ENCODE measurements at places on chromosomes 12 and 14.

GRCh38 chr14:56808383-56809269 is 1.7 kb downstream of the OTX2 start:
- DNase-seq: no peak

DNA sequence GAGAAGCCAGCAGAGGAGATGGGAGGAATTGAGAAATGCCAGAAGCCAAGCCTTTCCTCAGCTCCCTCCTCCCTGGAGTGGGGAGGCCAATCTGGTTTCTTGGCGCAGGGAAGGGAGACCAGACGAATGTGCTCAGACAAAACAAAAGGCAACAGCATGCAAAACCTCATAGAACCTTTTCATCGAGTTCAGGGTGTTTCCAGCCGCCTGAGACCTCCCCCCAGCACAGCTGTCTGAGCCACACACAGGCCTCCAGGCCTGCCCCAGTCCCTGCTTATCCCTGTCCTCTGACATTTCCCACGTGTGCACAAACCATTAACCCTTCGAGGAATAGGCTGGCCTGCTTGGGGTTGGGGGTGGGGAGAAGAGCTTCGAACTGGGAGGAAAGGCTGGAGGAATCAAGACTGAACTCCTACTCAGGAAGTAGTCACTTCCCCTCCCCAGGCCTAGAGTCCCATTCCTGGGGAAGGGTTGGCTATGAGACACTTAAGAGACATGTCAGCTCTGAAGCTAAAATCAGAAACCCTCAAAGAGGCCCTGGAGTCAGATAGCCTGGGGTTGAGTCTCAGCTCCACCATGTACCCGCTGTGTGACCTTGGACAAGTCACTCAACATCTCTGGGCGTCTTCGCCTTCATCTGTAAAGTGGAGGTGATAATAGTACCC is 10.7 kb downstream of the TBX3 start:
- no peak for DNase-seq

DNA sequence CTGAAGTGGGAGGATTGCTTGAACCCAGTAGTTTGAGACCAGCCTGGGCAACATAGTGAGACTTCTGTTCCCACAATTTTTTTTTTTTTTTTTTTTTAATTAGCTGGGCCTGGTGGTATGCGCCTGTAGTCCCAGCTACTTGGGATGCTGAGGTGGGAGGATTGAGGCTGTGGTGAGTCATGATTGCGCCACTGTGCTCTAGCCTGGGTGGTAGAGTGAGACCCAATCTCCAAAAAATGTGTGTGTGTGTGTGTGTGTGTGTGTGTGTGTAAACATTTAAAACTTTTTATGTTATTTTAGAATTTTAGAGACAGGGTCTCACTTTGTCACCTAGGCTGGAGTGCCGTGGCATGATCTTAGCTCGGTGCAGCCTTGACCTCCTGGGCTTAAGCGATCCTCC is 6.8 kb downstream of the PPP1R36 start:
- DNase-seq: no peak

- no peak for DNase-seq
Measured at GRCh38 chr14:63895510-63895909, 42.7 kb downstream of the SYNE2 start.

DNA sequence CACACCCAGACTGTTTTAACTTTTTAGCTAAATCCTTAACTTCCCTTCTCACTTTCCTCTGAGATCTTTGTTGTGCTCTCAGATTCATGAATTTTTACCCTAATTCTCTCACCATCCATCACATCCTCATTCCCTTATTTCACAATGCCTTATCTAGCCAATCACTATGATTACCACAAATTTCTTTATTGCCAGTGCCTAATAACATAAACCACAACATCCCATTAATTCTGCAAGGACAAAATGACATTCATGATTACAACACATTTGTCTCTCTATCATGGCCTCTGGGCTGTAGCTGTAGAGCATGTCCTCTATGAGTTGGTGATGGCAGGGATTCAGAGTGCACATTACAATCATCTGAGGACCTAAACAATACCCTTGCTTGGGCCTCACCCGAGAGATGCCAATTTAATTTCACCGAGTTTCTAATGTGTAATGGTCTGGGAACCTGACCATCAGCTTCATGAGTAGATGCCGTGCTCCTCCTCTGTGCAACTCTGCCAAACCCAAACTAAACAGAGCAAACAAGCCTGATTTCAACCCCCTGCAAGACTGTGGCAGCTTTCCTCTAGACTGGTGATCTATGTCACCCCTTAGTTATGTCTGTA is 99.3 kb downstream of the SPTSSA start:
- DNase-seq: no peak

DNA sequence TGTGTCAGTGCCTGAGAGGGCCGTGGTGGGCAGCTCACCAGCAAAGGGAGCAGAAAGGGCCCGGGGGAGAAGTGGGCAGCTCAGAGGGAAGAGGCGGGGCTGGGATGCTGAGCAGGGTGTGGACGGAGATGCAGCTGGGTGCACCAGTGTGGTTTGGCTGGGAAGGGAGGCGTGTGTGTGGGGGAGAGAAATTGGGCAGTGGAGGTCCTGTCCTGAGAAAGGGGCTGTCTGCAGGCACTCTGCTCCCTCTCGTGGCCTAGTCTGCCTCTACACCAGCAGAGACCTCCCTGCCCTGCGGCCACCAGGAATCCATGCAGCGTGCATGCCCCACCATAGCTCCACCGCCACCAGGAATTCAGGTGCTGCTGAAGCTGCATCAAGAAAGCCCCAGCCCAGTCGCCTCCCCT is 6.4 kb downstream of the TMEM121 start:
- no peak for DNase-seq

DNA sequence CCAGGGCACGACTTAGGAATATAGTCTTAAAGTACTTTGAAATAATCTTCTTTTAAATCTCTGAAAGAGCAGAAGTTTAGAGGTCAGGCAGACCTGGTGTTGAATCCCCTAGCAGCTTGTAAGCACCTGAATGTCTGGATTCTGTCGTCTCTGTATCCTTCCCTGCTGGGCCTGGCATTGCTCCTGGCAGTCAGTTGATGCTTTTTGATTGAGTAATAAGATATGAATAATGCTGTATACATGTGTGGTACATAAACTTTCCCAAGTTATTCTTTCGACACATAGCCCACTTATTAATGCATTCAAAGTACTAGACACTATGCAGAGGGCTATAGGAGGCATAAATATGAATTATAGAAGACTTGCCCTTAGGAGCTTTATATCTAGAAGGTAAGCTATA is 31.4 kb downstream of the EVL start:
- DNase-seq: no peak

DNA sequence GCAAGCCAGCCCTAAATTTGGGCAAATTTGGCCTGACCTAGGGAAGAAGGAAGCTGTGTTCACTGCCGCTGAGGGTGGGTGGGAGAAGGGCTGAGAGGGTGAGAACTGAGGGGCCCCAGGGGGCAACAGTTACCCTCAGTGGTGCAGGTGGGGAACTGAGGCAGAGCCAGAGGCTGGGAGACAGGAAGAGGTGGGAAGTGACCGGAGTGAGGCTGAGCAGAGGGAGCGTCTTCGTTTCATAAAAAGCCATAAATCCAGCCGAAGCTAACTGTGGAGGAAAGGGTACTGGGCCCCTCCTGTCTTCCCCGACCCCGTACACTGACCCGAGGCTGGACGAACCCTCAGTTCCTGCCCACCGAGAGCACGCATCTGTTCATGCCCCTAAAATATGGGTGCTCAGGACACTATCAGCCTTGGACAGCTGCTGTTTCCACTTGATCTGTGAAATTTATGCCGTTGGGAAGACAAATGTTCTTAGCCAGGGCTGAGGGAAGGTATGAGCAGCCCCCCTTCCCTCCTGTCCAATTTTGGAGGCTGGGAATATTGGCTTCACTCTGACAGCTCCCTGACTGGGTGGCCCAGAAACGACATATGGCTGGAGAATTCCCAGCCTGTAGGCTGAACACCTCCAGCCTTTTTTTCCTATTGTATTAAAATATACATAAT is 116.5 kb downstream of the KIF26A start:
- no peak for DNase-seq

GRCh38 chr14:63933711-63934110 is 80.9 kb downstream of the SYNE2 start:
- no peak for DNase-seq

DNA sequence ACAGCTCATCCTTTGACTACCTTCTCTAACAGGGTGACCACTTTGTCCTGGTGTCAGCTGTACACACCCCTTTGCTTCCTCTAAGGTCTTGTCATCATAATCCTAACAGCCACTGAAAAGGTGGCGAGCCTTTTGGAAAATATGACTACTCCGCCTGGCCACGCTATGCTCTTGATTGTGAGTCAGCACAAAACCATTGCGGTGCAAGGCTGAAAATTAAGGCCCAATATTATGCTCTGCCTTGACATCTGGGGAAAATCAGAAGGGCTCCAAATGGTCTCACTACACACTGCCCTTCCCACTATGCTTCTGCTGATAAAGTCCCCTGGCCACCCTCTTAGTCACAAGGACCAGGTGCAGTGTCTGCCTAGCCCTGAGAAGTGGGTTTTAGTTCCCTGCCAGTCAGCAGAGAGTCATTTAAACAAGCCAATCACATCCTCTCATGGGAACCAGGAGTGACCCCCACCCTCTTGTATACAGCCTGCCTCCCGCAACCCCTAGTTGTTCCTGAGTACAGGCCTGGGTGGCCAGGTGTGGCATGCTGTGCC is 34.3 kb downstream of the FGD6 start:
- DNase-seq: no peak

DNA sequence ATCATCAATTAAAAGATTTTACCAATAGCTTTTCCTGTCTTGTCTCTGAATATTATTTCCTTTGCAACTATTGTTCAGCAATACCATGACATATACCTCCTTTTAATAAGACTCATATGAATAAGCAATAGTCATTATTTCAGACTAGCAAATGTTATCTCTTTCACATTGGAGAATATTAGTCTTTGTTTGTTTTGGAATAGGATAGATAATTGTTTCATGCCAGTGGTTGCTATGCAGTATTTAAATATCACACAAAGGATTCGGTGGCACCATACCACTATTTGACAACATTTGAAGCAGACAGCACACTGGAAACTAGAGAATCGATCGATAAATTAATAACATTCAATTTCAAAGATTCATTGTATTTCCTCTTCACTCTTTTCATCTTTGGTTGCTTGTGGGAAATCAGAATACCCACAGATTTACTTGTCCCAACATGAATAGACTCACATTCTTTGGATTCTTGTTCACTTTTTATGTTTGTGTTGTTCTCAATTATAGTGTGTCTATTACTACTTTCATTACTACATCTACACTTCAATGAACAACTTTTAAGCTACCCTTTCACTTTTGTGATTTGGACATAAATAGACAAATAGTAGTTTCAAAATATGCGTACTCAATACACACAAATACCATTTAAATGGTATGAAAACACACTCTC is 42.7 kb upstream of the TBPL2 start:
- no peak for DNase-seq

DNA sequence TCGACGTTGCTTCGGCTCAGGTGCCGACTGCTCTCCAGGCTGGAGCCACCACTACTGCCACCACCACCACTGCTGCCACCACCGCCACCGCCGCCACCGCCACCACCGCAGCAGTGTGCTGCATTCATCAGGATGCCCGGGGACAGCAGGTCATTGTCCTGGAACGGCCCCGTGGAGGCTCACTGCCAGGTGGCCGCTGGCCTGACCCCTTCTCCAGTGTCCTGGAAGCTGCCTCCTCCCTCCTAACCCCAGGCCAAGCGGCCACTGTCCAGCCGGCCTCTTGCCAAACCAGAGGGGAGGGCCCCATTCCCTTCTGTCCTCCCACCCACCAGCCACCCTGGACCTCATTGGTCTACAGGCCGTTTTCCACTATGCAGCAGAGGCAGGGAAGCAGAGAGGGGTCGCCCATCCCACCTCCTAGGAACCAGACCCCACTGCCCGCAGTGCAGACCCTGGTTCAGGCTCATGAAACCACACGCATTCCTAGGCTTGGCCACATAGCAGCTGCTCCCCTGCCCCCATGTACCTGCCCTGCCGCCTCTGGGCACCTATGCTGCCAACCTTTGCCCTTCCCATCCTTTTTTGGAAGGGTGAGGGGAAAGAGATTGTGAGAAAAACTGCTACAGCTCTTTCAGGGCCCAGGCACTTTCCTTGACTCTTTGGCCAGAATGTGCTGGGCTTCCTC is 15.2 kb downstream of the ARL6IP4 start:
- DNase-seq: no peak

DNA sequence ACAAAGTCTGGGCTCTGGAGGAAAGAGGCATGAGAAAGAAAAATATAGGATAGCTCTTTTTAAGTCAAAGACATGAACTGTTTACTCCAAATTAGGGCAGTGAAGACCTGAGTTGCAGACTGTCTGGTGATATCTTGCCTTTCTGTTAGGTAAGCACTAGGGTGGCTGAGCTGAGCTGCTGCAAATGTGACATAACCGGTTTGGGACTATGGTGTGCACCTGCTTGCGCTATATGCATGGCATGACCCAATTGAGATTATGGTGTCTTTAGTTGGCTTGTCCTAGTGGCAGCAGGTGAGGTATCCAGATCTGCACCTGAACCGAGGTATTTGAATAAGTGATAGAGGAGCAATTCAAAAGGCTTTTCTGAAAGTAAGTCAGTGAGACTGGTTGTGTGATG is 345.6 kb downstream of the APAF1 start:
- DNase-seq: no peak

GRCh38 chr12:21438643-21439042 is 1.2 kb downstream of the PYROXD1 start:
- DNase-seq: no peak

DNA sequence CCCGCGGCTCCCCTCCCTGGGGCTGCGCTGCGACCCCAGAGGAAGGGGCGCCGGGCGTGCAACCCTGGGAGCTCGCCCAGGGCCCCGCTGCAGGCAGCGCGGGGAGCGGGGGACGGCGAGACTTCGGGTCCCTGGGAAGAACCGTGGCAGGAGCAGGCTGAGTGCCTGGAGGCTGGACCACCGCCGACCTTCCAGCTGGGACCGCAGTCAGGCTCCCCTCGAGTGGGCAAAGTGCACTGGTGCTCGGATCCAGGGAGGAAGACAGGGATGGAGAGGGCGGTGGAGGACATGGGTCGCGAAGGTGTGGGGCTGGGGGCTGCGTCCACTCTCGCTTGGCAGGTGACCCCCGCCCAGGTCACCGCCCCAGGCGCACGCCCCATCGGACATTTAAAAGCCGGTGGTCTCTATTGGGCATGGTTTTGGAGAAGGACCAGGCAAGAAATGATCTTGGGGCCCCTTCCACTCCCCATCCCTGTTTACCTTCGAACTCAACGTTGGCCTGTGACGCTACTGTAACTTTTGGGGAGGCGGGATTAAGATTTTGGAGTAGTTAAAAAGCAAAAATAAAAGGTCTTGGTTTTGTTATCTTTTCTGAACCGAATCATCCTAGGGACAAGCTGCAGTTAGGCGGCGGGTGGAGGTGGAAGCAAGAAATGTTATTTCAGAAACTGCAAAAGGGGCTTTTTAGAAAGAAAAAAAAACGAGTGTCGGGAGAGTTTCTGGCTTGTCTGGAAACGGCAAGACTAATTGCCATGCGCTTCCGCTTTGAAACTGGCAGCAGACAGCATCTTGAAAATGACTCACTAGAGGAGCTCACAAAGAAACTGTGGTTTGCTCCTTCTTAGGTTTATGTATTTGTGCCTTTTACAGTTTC is 1.0 kb downstream of the ELK3 start:
- peak; percentile 69 for DNase-seq

- DNase-seq: no peak
Measured at GRCh38 chr12:62347922-62348650, 87.9 kb downstream of the USP15 start.

Measured in stimulated activated CD4-positive, alpha-beta T cell treated with anti-CD3 and anti-CD28 coated beads, Interleukin-4, amount 100 ng/mL, for 1 hour (primary cell).